A549 treated with Hydrocortisone at 1 μM for 4 hours (cell line): ENCODE measurements at places on chromosomes 4 and X. TPM values are rescaled to one million over a fixed set of nuclear protein-coding genes. Genes with fewer than 3 reads are reported as not detected.

Gene UGT2B7
- 0.16 to 0.49 TPM (median 0.38 TPM) in 5 replicates for total RNA-seq

Gene MTM1
- 5.0 to 10.7 TPM (median 7.0 TPM) in 5 replicates for total RNA-seq

Gene FABP2
- not detected in 5 replicates for total RNA-seq

Gene ARHGEF6
- 0.11 to 0.25 TPM (median 0.18 TPM) in 5 replicates for total RNA-seq

Gene PPP1R3F
- total RNA-seq: 1.9 to 3.0 TPM (median 2.7 TPM) in 5 replicates

Gene HELT
- not detected in 5 replicates for total RNA-seq

Gene LGI2
- 0.08 to 0.20 TPM (median 0.20 TPM) in 5 replicates for total RNA-seq

Gene NWD2
- total RNA-seq: 0.01 TPM in 2 of 5 replicates, not detected in the others

Gene GPRIN3
- total RNA-seq: 1.2 to 2.5 TPM (median 2.2 TPM) in 5 replicates

Gene CPXCR1
- not detected in 5 replicates for total RNA-seq

Gene CLNK
- total RNA-seq: not detected in 5 replicates

Gene HSD17B13
- 0.05 to 0.08 TPM in 2 of 5 replicates, not detected in the others for total RNA-seq
